ENCODE measurements at places on chromosomes 7 and 10.

GRCh38 chr7:142711746-142712616 lies 37.3 kb upstream of the PRSS1 start:
- peak; percentile 19 for DNase-seq

GRCh38 chr7:102255916-102256315 lies 30.8 kb upstream of the SH2B2 start:
- no peak for DNase-seq

GRCh38 chr10:6348096-6348874 lies 145.6 kb downstream of the PFKFB3 start:
- no peak for DNase-seq

DNA sequence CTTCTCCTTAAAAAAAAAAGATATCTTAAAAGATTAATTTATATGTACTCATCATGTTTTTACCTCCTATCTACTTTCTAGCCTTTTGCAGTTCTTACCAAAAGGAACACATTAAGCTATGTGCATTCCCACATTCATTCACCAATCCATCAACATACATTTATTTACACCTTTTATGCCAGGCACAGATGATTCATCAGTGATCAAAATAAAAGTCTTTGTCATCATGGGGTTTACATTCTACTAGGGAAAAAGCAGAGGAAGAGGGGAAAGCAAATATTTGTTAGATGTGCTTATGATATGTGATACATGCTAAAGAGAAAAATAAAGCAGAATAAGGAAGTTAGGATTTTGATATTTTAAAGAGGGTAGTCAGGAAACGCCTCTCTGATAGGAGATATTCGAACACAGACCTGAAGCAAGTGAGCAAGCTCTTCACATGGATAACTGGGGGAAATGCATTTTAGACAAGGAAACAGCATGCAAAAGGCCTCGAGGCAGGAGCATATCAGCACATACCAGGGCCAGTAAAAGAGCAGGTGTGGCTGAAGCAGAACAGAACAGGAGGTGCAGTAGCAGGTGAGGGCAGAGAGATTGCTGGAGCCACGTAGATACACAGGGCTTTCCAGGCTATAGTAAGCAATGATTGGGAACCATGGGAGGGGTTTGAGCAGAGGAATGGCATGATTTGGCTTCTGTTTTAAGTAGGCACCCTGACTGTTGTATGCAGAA lies 67.4 kb downstream of the REEP3 start:
- DNase-seq: no peak

DNA sequence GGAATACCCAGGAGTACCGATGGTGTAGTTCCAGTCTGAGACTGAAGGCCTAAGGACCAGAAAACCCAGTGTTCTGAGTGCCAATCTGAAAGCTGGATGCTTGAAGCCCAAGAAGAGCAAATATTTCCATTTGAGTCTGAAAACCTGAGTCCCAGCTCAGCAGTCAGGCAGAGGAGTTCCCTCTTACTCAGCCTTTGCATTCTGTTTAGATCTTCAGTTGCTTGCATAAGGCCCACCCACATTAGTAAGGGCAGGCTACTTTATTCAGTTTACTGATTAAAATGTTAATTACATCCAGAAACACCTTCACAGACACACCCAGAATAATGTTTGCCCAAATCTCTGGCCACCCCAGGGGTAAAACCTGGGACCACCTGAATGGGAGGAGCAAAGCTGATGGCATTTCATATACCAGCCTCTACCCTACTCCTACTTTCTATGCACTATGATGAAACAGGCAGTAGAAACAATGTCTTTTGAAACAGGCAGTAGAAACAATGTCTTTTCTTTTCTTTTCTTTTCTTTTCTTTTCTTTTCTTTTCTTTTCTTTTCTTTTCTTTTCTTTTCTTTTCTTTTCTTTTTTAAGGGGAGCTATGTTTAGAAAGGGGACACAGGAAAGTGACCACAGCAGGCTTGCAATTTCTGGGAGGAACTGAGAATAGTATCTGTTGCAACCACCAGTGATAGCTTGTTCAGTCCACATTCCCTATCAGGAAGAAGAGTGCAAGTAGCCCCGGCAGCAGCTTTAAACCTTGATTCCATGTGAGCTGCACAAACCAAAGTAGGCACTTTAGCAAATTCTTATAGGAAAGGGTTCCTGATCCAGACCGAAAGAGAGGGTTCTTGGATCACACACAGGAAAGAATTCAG lies 30.6 kb downstream of the FAM237B start:
- no peak for DNase-seq

GRCh38 chr7:112874909-112875308 lies 84.7 kb upstream of the TMEM168 start:
- DNase-seq: no peak

GRCh38 chr7:3280946-3281656 lies 20.0 kb upstream of the SDK1 start:
- no peak for DNase-seq

- no peak for DNase-seq
Observed at GRCh38 chr10:120076996-120077706, 184.6 kb downstream of the SEC23IP start.

GRCh38 chr10:123409426-123409825 lies 255.2 kb downstream of the BUB3 start:
- DNase-seq: no peak

DNA sequence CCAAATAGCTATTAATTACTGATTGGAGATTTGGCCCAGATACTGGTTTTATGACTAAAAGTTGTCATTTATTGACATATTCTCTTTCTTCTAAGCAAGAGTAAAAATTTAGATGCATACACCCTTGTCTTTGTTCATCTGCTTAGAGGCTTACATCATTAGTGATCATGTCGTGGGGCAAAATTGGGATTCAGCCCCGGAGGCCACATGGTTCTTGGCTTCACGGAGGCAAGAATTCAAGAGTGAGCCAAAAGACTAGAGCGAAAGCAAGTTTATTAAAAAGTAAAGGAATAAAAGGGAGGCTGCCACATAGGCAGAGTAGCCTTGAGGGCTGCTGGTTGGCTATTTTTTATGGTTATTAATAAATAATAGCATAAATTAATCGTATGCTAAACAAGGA lies 41.1 kb downstream of the MINPP1 start:
- DNase-seq: no peak

- no peak for DNase-seq
Observed at GRCh38 chr10:26780106-26780792, 80.5 kb downstream of the ABI1 start.

GRCh38 chr7:130875901-130876300 lies 141.9 kb upstream of the KLF14 start:
- DNase-seq: no peak

DNA sequence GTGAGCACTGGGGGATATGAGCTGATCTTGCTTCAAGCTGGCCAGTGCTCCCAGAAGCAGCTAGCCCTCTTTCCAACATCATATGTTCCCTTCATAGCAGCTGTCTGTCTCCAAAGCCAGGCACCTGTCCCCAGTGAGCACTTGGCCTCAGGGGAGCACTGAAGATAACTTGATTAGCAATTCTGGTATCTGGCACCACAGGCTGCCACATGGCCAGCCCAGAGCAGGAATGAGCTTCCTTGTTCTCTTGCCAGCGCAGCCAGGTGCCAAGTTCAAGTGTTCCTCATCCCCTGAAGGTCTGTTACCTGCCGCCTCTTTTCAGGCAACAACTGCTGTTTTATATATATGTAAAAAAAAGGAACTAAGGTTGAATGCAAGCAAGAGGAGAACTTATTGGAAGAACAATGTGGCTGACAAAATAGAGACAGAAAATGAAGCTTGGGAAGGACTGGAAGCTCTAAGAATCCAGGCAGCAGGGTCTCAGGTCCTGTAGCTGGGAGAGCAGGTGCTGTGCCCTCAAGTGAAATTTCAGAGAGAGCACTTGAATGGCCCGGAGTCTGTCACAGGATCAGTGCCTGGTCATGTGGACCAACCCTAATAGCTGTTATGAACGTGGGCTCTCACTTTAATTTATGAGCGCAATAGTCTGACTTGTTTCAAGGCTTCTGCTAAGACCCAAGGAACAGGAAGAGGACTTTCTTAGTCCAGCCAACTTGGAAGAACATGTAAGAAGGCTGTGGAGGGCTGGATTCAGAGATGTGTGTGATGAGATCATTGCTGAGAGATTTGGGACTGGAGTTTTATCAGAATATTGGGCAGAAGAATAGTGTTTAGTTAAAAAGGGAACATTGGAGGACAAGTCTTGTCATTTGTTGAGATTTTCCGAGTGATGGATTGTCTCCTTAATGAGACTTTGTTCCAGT lies 267.2 kb downstream of the GLRX3 start:
- DNase-seq: no peak
